ENCODE measurements at places on chromosomes 1 and 21.
A peak's percentile ranks its signal among the peaks of the same experiment; 100 is the strongest.

DNA sequence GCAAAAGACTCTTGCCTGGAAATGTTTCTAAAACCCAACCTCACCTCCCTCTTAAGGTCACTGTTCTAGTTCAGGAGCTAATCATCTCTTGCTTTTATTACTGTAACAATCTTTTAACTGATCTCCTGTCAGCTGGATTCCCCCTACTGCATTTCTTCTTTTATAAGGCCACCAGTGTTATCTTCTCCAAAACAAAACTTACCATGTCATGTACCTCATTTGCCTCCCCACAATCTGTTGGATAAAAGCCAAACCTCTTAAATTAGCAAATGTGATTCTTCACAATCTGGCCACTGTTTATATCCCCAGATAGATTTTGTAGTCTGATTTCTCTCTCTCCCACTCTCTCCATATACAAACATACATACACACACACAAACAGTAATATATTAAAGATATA lies 143.3 kb downstream of the DENND1B start:
- DNase-seq: peak; percentile 61

DNA sequence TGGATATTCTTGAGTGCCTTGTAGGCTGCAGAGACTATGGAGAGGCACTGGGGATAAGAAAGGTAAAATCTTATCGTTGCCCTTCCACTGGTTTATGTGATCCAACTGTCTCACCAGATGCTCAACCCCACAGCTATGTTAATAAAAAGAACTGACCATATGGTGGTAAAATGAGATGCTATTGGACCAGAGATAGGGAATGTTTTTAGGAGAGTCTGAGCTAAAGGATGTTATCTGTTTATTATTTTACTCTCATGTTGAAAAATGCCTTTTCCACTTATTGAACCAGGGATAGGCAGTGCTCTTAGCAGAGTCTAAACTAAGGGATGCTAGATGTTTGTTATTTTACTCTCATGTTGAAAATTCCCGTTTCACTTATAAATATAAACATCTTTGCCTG lies 172.8 kb upstream of the GREM2 start:
- DNase-seq: no peak

GRCh38 chr1:25549273-25550154 lies 6.1 kb downstream of the LDLRAP1 start:
- DNase-seq: peak; percentile 95

DNA sequence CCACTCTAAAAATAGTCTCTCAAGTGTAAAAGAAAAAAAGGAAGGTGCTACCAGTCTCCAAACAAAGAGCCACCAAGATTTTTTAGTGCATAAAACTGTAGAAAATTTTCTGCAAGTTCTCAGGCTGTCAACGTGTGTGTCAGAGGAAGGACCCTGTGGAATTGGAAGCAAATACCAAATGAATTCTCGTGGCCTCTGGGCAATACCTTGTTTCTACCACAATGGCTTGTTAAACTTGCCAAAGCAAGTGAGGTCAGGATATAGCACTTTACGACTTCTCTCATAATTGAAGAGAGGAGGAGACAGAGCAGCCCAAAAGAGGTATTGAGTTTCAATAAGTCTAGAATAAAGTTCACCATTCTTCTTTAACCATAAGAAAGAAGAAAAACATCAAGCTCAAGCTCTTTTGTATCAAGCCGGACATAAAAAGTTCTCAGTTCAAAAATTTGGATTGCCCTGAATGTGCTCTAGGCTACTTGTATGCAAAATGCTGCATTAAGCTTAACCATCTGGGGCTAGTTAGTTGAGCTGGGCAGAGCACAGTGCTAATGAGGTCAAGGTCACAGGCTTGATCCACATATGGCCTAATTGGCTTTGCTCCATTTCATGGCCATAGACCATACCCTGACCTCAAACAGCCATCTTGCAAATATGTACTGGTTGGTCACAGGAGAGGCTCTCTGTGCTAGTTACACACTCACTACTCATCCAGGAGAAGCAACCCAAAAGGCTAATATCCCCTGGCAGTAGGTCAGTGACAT lies 60.5 kb downstream of the TBX15 start:
- DNase-seq: no peak

DNA sequence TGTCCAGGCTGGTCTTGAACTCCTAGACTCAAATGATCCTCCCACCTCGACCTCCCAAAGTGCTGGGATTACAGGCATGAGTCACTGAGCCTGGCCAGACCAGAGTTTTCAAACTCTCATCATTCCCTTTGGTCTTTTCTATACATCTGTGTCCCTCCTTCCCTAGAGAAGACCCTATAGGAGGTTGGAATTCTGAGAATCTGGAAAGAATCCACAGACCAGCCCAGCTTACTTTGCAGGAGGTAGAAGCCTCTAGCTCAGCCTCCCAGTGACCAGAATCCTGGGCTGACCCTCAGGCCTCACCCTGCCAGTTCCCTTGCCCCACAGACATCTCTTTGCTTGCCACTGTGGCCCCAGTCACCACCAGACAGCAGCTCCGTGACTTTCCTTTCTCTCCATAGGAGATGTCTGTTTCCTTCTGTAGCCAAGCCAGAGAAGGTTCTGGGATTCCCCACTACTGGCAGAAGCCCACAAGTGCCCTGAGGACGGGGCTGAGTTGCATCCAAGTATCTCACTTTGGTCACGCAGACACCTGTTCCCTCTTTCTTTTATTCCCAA lies 34.7 kb upstream of the KHDRBS1 start:
- DNase-seq: no peak

GRCh38 chr1:116254776-116255175 lies 118.3 kb upstream of the ATP1A1 start:
- no peak for DNase-seq

DNA sequence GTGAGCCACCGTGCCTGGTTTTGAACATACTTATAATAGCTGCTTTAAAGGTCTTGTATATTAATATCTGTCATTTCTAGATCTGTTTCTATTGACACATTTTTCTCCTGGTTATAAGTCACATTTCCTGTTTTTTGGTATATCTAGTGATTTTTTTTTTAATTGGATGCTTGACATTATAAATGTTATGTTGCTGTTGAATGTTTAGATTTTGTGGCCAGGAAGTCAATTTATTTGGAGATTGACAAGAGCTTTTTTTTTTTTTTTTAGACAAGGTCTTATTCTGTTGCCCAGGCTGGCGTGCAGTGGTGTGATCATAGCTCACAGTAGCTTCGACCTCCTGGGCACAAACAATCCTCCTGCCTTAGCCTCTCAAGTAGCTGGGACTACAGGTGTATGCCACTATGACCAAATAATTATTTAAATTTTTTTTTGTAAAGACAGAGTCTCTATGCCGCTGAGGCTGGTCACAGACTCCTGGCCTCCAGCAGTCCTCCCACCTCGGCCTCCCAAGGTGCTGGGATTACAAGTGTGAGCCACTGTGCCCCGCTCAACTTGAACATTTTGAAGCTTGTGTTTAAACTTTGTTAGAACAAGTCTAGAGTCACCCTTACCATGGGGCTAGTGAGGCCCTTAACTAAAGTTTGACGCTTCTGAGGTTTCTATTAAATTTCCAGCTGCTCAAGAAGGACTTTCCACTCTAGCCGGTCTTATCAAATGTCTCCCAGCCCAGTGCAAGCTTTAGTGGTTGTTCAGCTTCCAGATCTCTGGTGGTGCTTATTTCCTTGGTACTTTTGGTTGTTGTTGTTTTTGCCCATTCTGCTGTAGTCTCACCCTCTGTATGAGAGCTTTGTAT lies 8.6 kb upstream of the CHI3L2 start:
- peak; percentile 61 for DNase-seq

DNA sequence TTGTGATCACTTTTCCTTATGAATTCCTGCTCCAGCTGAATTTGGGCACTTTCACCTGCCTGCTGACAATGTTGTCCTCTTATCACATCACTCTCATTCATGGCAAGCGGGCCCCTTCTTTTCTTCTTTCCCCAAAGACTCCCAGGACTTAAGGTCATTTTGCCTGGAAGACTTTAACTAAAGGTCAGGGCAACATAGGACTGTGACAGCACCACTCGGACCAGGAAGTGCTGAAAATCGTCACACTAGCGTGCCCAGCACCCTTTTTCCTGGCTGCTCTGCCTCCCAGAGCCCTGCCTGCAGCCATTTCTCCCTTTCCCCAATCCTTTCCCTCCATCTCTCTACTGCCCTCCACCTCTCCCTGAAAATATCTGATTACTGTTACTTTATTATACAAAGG lies 35.4 kb downstream of the CD34 start:
- DNase-seq: no peak

DNA sequence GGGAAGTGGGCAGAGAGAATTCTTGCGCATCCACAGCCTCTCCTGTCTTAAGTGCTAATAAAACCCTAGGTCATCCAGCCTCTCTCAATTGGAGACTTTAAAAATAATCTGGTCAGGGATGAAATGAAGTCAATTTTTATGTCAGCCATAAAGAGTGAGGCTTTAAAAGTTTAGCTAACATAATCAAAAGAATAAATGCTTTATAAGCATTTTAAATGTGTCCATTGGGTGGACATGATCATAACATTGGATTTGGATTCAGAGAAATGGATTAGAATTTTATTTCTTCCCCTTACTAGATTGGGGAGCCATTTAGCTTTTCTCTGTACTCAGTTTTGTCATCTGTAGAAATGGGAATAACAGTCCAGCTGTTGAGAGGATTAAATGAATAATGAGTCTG lies 55.5 kb downstream of the PGM1 start:
- DNase-seq: no peak

DNA sequence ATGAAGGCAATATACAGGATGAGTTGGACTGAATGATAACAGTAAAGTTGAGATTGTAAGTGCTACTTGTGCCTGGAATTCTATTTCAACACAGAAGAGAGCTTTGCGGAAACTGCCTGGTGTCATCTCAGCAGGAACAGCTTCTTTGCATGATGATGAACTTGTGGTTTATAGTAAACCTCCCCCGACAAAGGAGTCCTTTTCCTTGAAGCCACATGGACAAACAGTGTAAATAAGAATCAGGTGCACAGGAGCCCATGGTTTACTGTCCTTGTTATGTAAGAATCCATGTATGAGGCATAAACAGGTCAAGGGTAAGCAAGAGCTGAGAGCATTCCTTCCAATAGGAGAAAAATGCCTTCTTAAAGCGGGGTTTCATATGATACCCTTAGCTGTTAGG lies 66.2 kb downstream of the PCNX2 start:
- no peak for DNase-seq

DNA sequence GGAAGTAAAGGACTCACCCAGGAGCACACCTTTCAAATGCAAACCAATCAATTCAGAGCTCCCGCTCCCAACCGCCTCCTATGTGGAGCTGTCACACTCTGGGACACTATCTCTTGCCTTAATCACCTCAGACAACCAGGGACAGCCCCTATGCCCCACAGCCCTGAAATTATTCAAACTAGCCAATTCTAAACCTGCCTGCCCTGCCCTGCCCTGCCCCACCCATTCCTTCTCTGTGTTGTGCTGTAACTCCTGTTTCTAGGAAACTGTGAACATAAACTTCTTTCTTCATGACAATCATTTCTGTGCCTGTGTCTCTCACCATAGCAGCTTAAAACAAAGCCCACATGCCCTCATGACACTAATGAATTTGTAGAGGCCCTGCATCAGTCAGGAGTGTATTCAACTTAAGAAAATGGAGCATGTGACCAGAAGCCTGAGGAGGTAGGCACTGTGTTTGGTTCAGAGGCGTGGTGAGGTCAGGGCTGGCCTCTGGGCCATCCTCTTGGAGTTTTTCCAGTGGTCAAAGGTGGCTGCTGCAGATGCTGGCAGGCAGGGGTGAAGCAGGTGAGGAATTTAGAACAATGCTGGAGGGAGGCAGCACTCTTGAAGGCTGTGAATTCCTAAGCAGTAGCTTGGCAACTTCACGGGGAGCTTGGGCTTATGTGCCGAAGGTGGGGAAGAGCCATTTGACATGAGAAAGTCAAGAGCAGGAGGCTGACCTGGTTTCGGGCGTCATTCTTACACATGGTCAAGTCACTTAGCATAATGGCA lies 74.5 kb downstream of the RHOU start:
- DNase-seq: peak; percentile 7

DNA sequence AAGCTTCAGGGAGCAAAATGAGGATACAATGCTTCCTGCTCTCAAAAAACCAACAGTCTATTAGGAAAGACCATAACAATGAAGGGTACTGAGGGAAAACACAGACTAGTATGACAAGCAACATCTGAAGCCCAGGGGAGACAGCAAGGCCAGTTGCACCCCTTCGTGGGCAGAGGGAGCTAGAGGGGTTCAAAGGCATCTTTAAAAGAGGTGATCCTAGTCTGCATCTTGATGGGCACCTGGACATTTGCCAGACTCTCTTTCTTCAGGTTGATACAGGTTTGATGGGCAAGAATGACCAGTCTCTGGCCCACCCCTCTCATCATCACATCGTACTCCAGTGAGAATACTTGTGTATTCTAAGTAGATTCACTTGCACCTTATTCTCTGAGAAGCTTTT lies 177.7 kb downstream of the VAV3 start:
- peak; percentile 80 for DNase-seq

- DNase-seq: no peak
These were observed 36.6 kb upstream of the ECE1 start for GRCh38 chr1:21326861-21327344.

DNA sequence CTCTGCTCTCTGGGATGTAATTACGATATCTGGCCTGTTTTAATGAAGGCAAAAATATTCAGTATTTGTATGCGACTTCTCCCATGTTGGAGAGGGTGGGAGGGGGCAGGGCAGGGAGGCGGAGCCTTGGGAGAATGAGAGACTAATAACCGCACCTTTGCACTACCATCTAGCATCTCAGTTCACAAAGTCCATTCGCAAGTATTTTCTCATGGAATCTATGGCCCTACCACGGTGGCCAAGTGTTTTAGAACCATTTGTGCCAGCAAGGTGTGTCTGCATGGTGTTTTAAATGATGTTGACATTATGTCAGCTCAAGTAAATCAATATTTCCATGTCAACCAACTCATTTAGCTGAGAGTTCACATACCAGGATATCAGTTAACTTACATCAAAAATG lies 14.3 kb upstream of the BLACAT1 start:
- DNase-seq: no peak

DNA sequence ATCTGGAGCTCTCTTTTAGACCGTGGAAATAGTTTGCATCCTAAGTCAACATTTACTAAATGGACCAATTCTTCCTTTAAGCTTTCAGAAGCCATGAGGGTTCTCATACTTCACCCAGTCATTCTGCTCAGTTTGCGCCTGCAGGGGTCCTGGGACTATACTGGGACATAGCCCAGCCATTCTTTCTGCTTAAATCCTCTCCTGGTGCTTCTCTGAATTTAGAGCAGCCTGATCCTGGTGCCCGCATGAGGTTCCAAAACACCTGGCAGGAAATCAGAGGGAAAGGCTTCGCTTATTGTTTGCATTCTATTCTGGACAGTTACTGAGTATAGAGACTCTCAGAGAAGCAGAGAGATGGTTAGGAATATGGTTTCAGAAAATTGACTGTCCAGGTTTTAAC lies 27.0 kb downstream of the TNN start:
- DNase-seq: no peak

GRCh38 chr1:234262007-234262753 lies 111.1 kb upstream of the COA6 start:
- no peak for DNase-seq

- DNase-seq: no peak
These were observed 8.6 kb upstream of the RCAN1 start for GRCh38 chr21:34623516-34623915.

DNA sequence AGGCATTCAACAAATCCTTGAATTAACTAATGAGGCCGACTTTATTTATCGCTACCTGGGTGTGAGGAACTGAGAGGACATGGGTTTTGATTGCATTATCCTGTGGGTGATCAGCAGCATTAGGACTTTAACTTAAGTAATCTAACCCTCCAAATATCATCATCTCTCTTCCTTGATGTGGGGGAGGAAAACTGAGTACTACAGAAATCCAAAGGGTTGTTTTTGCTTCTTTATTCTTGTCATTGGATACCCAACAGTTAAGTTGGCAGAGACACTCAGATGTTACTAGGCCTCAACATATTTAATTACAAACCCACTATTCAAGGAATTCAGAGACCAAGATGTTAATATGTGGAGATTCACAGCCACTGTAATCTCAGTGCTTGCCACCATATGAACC lies 97.4 kb upstream of the ST6GALNAC5 start:
- no peak for DNase-seq

All from hematopoietic multipotent progenitor cell treated with erythropoietin and hydrocortisone succinate and interleukin-3 and kit ligand, for 6 days (in vitro differentiated cells).